ENCODE measurements at places on chromosomes 16 and 17.
A peak's percentile ranks its signal among the peaks of the same experiment; 100 is the strongest.

DNA sequence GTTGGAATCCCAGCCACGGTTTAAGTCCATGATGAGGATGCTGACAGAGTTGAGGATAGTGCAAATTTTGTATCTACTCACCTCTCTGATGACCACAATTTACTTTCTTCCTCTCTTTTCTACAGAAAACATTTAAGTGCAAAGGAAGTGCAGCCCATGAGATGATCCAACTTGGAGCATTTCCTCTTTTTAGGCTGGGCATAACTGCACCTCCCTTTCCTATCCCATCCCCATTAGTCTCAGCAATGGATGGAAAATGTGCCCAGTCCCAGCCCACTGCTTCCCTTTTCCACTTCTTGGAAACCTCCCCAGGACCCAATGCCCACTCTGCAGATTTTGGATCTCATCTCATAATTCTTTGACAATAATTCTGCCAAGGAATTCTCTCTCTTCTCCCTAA, 16.6 kb upstream of the CCL8 start:
- DNase-seq, result no peak

- DNase-seq, result peak; percentile 38
Measured at GRCh38 chr16:77946823-77947222, 75.5 kb upstream of the CLEC3A start.

GRCh38 chr17:6061290-6061689, 8.9 kb upstream of the WSCD1 start:
- no peak for DNase-seq

- no peak for DNase-seq
Measured at GRCh38 chr17:19387921-19388521, 1.0 kb upstream of the MFAP4 start.

DNA sequence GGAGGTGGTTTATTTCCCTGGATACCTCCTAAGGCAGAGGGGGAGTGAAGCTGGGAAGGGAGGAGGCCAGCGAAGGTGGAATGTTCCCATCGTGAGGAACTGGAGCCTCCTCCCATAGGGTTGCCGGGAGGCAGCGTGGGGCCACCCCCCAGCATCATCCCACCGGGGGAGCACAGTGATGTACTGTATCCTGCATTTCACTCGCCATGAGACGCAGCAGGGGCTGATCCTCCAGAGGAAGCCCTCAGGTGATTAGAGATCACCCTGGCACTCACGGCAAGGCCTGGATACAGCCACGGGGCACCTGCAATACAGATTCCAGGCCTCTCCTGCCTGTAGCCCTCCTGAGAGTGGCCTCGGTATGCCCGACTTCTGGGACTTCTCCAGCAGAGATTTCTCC, 25.5 kb upstream of the BEAN1 start:
- no peak for DNase-seq

DNA sequence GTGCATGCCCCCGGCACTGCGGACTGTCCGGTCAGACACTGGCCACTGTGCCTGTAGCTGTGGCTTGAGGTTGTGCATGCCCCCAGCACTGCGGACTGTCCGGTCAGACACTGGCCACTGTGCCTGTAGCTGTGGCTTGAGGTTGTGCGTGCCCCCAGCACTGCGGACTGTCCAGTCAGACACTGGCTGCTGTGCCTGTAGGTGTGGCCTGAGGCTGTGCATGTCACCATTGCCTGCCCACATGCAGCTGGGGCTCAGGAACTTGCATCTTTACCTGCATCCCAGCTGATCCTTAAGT, 5.2 kb downstream of the MTHFSD start:
- DNase-seq, result no peak

Data from NT2/D1 (cell line).